Astrocyte (in vitro differentiated cells and primary cell): ENCODE measurements at places on chromosomes 5 and 9.

- no peak overlapping the region for H3K27ac ChIP-seq
- H3K36me3 ChIP-seq: no peaks in the 10 kb centered on the region
- no peak overlapping the region for H3K4me3 ChIP-seq
- H3K4me1 ChIP-seq: peaks cover 4% of the 10 kb centered on the region
These were observed 10.8 kb upstream of the PRRC2B start for GRCh38 chr9:131382850-131383729.

DNA sequence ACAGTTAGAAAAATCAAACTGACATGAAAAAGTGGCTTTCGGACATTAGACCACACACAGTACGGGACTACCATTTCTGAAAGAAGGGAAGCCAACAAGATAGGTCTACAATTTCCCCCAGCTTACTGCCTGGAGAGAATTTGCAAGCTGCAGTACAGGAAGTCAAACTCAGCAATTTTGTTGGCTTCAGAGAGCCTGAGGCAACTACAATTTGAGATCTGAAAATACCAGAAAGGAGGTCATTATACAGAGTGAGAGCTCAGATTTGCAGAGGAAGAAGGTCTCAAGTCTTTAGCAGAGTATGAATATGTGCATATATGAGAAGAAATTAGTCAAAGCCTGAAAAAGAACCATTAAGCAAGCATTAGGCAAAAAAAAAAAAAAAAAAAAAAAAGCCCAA is 83.0 kb downstream of the OXCT1 start:
- peaks cover 23% of the 10 kb centered on the region for H3K4me1 ChIP-seq
- H3K4me3 ChIP-seq: no peak overlapping the region
- no peaks in the 10 kb centered on the region for H3K27me3 ChIP-seq
- H3K27ac ChIP-seq: no peak overlapping the region
- no peaks in the 10 kb centered on the region for H3K36me3 ChIP-seq

DNA sequence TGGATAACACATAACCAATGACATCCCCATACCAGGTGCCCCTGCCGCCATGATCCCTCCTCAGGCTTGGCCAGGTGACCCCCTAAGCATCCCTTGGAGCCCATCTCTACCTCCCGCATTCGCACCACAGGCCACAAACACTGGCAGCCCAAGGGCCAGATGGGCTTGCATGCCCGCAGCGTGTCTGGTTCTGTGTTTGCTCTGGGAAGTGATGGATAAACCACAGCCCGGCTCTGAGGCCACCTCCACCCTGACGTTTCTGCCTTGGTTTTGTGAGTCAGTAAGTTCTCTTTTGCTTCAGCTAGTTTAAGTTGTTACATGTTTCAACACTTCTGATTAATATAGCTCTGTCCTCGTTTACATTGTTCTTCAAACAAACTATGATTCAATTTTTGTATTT is 172.4 kb upstream of the PHYKPL start:
- no peaks in the 10 kb centered on the region for H3K27me3 ChIP-seq
- no peak overlapping the region for H3K27ac ChIP-seq
- no peaks in the 10 kb centered on the region for H3K4me1 ChIP-seq
- H3K4me3 ChIP-seq: no peak overlapping the region
- H3K36me3 ChIP-seq: no peaks in the 10 kb centered on the region

- no peaks in the 10 kb centered on the region for H3K27me3 ChIP-seq
- no peaks in the 10 kb centered on the region for H3K36me3 ChIP-seq
- H3K4me1 ChIP-seq: no peaks in the 10 kb centered on the region
- no peak overlapping the region for H3K4me3 ChIP-seq
- no peak for DNase-seq
These were observed 26.5 kb upstream of the NEK6 start for GRCh38 chr9:124231095-124231737.

GRCh38 chr5:88661806-88662207 is 221.2 kb downstream of the MEF2C start:
- no peaks in the 10 kb centered on the region for H3K36me3 ChIP-seq
- peak overlapping the region; percentile 67 for H3K4me3 ChIP-seq
- H3K27ac ChIP-seq: peak overlapping the region; percentile 78
- no peak for DNase-seq
- H3K27me3 ChIP-seq: no peaks in the 10 kb centered on the region
- H3K4me1 ChIP-seq: peaks cover 34% of the 10 kb centered on the region

DNA sequence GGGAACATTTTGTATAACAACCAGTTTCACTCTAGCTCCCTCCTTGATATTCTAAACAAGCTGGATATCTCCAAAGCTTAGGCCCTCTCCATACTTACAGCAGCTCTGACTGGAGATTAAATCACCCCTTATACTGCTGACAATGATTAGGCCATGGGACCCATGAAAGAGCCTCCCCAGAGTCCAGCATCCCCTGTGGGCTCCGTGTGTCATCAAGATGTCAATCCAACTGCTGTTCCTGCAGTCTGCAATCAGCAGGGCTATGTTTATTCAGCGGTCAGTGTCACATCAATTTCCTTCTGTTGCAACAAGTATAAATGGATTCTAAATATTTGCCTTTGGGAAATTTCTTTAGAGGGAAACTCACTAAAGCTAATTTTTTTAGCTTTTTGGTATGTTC is 26.6 kb downstream of the PCDHAC2 start:
- no peak for DNase-seq
- H3K4me1 ChIP-seq: no peaks in the 10 kb centered on the region
- no peak overlapping the region for H3K4me3 ChIP-seq
- H3K36me3 ChIP-seq: no peaks in the 10 kb centered on the region

DNA sequence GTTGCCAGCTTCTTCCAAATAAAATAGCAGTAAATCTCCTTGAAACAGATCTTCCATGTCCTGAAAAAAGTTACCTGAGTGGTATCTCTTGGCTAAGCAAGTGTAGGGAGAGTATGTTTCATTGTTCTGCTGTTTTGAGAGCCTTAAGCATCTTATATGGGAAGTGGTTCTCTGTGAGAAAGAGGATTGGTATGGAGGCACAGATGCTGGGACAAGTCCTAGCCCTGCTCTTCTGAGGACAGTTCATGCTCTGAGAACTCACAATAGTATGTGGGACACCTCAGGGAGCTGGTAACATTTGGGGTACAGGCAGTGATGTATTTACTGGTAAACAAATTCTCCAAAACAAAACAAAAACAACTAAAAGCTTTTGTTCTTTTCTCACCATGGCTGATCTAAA is 2.0 kb downstream of the PPP3R2 start:
- H3K27me3 ChIP-seq: no peaks in the 10 kb centered on the region
- H3K27ac ChIP-seq: no peak overlapping the region
- no peak overlapping the region for H3K4me3 ChIP-seq
- H3K4me1 ChIP-seq: no peaks in the 10 kb centered on the region
- no peak for DNase-seq
